ENCODE measurements at places on chromosomes 5 and 9.

DNA sequence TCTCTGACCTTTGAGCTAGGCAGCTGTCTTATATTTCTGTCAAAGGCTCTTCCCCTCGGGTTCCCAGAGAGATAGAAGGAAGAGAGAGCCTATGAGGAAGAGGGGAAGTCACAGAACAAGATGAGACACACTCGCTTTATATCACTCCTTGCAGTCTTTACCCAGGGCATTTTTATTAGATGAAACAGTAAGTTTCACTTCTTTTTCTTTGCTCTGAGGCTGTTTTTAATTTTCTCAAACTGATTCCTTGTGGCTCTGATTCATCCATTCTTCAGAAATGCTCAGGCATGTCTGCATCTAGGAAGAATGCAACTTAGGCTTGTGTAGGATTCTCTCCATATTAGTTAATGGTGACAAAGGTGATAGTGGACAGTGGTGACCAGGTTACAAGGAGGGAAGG is 132.9 kb upstream of the CHD1 start:
- no peak for DNase-seq

- no peak for DNase-seq
Measured at GRCh38 chr9:114374936-114375335, 12.8 kb downstream of the AKNA start.

DNA sequence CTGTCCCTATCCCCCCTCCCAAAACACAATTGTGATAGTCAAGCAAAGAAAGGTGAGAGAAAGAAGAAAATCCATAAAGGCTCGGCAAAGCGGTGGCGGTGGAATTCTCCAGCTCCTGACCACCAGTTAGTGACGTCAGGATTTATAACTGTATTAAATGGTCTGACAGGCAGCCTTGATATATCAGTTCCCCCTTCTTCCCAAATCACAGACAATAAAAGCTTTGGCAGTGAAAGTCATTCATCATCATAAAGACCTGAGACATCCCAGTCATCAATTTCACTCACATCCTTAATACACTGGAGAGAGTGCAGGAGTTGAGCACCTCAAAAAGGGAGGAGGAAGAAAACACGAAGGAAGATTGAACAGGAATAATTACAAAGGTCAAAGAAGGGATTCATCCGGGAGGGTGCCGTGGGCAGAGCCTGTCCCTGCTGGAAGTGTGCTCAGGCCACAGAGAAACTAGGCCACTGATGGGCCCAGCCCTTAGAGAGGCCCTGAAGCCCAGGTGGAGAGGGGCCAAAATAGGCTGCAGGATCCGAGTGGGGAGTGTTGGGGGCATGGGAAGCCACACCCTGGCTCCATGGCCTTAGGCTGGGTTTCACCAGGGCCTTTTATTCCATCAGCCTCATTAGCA is 131.9 kb downstream of the PAX5 start:
- no peak for DNase-seq

DNA sequence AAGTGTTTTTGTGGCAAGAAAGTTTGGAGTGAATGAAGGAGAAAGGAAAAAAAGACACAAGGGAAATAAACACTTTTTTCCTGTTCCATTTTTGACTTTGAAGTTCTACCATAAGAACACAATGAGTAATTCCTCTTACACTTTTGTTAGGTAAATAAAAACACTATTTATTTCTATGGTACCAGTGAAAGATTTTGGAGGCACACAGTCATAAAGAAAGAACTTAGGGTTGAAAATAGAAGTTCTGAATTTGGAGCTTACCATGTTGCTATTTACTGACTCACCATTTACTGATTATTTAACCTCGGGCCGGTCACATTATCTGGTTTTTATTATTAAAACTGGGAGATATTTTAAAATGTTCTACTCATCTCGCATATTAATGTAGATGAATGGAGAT is 367.8 kb downstream of the TLE1 start:
- DNase-seq, result no peak

GRCh38 chr5:58724992-58725391 is 142.1 kb downstream of the RAB3C start:
- no peak for DNase-seq

All from stimulated activated CD4-positive, alpha-beta T cell treated with anti-CD3 and anti-CD28 coated beads, Interleukin-1b, Interleukin-23, amount 100 ng/mL, for 4 hours (primary cell).